ENCODE measurements at places on chromosomes 12 and 14. TPM values are rescaled to one million over a fixed set of nuclear protein-coding genes. Genes with fewer than 3 reads are reported as not detected.

DNA sequence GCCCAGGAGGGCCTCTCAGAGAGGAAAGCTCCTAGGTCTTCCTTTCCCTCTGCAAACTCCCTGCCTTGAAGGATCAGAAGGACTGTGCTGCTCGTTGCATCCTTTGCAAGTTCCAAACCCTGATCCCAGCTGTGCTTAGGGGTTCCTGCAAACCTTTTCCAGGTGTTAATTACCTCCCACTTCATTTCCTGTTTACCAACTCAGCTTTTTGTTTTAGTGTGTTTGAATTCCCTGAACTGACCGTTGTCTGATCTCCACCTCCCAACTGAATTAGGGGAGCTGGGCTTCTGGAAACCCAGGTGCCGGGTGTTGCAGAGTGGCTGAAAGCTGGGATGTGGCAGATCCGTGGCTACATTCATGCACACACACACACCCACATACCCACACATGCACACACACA lies 20.6 kb upstream of the BDKRB1 start:
- no peak overlapping the region for H3K27ac ChIP-seq
- no peaks in the 10 kb centered on the region for H3K36me3 ChIP-seq
- no peak overlapping the region for H3K4me3 ChIP-seq
- no peaks in the 10 kb centered on the region for H3K27me3 ChIP-seq

GRCh38 chr14:77882636-77883035 lies 82.7 kb downstream of the ADCK1 start:
- H3K27ac ChIP-seq: no peak overlapping the region
- no peak for DNase-seq
- no peak overlapping the region for H3K4me3 ChIP-seq
- no peaks in the 10 kb centered on the region for H3K27me3 ChIP-seq

GRCh38 chr12:65881348-65881961 lies 57.2 kb downstream of the HMGA2 start:
- no peak for DNase-seq
- no peaks in the 10 kb centered on the region for H3K36me3 ChIP-seq
- no peak overlapping the region for H3K4me3 ChIP-seq

DNA sequence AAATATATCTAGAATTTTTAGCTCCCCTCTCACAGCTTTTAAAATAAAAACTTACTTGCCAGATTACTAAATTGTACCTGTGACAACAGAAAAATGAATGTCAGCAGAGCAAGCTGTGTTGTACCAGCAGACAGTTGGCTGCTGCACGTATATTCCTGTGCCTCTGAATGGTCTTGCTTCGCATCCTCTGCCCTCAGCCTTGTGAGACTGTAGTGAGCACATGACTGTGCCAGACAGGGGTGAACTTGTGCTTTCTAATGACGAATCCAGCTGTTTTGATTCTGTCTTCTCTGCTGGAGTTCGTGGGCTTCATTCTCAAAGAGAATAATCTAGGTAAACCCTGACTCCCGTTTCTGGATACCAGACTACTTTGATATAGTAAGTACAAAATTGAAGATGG lies 58.3 kb upstream of the FRMD6 start:
- H3K4me3 ChIP-seq: no peak overlapping the region
- H3K27ac ChIP-seq: no peak overlapping the region

DNA sequence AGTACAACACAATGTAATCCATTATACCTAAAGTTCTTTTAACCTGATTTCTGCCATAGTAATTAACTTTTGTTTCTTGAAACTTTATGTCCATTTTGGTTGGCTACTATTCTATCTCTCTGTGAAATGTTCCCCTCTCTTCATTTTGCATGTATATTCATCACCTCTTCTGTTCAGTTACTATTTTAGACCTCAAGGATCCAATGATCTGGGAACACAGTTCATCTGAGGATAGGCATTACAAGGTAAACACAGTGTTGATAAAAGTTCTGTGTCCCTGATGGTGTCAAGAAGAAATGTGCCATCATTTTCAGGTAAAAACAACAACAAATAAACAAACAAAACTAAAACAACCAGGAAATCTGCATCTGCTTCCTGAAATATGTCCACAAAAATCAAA lies 102.2 kb upstream of the IFNG-AS1 start:
- H3K36me3 ChIP-seq: no peaks in the 10 kb centered on the region
- H3K4me3 ChIP-seq: no peak overlapping the region
- no peak for DNase-seq

SPRYD3 gene
- total RNA-seq: 6.6 TPM

ZNF26 gene
- total RNA-seq: 8.4 TPM
